ENCODE measurements at places on chromosomes 3 and 15.

GRCh38 chr3:11510001-11510340 lies 133.7 kb downstream of the VGLL4 start:
- DNase-seq: no peak

DNA sequence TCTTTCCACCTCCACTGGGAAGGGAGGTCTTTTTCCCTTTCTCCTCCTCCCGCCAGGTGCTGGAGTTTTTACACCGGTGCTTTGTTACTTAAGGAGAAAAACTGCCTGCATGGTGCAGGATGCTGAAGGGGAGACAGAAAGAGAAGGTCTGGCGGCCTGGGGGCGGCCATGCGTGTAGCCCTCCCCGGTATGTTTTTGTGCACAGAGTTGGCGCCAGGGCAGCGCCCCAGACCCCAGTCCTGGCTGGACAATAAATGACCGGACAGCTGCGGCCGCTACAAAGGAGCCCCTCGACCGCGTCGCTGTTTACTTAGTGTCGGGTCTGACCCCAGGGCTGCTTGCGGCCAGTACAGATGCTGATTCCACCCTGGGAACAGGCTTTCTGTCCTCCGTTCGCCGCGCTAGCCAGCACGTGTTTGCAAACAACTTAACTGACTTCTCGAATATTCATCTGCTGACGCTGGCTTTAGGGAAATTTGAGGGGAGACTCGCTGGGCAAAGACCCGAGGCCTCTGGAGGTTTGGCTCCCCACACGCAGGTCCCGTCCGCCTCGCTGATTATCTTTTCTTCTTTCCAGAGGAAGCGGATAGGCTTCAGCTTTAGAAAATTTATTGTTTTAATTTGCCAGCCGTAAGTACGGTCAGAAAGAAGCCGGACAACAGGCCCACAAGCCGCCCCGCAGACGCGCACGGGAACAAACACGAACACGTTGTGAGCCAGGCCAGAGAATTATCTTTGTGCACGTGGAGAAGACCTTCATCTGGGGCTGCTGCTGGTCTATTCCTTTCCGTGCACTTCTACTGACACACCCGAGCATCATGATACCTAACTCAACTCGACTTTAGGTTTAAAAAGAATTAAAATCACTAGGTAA lies 46.9 kb downstream of the ZIC4 start:
- DNase-seq: no peak

DNA sequence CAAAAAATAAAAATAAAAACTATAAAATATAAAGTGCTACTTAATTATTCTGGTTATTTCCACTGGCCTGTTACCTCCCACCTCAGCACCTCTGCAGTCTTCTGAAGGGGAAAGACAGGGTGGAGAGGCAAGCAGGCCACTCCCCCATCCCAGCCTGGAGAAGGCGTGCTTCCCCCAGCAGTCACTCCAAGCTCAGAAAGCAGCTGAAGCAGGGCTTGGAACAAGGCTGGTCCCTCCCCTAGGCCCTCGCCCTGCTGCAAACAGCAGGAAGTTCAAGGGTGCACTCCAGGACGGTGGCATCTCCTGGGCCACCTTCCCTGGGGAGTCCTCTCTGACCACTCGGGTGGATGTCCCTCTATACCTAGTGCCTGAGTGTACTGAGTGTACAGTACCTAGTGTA lies 21.4 kb downstream of the CACNA2D2 start:
- DNase-seq: no peak

DNA sequence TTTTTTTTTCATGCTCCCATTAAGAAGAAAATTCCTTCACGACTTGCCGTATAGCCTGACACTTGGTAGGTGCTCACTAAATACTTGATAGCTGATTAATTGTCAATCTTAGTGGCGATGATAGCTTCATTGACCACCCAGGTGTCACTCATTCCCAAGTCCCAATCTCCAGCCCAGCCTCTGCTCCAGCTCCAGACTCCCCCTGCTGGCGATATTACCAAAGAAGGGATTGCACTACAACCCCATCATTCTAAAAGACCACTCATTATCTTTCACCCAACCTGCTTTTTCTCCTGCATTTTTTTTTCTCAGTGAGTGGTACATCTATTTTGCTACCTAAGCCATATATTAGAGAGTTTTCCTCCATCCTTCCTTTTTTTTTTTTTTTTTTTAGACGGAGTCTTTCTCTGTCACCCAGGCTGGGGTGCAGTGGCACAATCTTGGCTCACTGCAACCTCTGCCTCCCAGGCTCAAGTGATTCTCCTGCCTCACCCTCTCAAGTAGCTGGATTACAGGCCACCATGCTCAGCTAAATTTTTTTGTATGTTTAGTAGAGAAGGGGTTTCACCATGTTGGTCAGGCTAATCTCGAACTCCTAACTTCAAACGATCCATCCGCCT lies 19.5 kb upstream of the COMMD2 start:
- peak; percentile 23 for DNase-seq

DNA sequence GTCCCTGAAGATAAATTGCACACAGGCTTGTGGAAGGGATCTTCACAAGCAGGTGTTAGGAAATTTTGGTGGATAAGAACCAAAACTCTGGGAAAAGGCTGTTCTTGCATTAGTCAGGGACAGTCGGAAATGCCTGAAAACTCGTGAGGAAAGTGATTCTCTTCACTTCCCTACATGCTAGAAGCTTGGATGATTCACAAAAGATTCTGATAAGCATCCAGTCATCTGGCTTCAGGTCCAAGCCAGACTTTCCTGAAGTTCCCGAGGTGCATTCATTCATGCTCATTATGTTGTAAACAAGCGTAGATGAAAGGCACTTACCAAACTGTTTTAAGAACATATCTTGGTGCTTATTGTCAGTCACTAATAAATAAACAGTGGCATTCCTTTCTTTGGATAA lies 1028.7 kb downstream of the NTRK3 start:
- no peak for DNase-seq

DNA sequence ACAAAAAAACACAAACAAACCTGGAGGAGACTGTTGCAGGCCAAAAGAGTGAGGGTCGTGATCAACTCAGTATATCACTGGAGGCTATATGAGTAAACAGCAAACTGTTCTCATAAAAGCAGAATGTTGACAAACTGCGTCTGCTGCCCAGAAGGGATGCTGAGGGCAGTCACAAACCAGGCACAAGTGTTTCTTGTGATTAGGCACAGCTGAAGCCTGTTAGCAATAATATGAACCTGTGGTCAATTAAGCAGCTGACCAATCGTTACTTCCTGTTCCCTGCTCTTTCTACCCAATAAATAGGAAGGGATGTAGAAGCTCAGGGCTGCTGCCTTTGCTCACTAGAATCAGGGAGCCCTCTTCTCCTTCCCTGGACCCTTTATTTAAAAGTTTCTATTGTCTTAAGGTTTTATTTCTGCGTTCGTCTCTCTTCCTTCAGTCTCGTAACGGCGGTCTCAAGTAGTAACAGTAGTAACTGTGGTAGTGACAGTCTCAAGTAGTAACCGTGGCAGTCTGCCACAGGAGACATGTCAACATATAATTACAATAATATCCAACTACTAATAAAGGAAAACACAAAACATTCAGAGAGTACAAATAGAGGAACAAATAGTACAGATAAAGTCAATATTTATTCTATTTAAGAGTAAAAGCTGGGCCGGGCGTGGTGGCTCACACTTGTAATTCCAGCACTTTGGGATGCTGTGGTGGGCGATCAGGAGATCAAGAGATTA lies 698.4 kb upstream of the CCDC54 start:
- no peak for DNase-seq
